ENCODE measurements at places on chromosomes 1 and 21.

GRCh38 chr1:185244015-185244747, 72.9 kb downstream of the IVNS1ABP start:
- H3K4me3 ChIP-seq: no peak overlapping the region
- no peaks in the 10 kb centered on the region for H3K27me3 ChIP-seq
- H3K36me3 ChIP-seq: no peaks in the 10 kb centered on the region
- DNase-seq: peak; percentile 3
- H3K27ac ChIP-seq: no peak overlapping the region

DNA sequence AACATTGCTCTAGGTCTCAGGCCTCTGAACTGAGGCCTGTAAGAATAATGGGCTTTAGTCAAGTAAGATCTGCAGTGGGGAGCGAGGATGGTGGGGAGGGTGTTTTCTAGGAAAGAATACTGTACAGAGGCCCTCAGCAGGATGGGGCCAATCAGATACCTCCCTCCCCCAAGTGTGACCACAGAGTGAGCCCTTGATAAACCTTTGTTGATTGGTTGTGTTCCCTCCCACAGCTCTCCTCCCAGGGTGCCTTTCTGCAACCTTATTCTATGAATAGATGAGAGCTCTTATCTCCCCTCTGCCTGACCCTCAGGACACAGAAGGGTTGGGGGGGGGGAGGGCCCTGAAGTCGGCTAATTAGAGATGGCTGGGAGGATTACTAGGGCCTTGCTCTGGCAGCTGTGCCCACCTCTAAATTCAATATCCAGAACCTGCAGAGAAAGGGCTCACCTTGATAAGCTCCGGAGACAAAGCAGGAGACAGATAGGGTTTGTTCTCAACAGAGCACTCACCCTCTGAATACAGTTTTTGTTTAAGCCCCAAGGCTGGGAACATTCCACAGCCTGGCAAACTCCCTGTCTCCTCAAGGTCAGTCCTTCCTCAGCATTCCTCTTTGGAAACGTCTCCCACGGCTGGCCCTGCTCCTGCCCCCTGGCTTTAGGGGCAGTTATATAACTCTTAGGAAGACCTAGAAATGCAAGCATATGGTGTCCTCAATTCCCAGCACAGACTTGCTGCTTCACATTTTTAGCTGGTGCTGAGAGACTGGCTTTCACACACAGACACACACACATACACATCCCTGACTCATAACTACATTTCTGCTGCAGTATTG, 42.9 kb downstream of the ATP1A1 start:
- peaks cover 26% of the 10 kb centered on the region for H3K36me3 ChIP-seq
- H3K27ac ChIP-seq: no peak overlapping the region
- H3K4me3 ChIP-seq: no peak overlapping the region
- H3K4me1 ChIP-seq: no peaks in the 10 kb centered on the region

- DNase-seq: no peak
- no peak overlapping the region for H3K4me3 ChIP-seq
- H3K36me3 ChIP-seq: peaks cover 8% of the 10 kb centered on the region
- H3K27ac ChIP-seq: no peak overlapping the region
- H3K27me3 ChIP-seq: no peaks in the 10 kb centered on the region
- H3K4me1 ChIP-seq: peaks cover 24% of the 10 kb centered on the region
Observed at GRCh38 chr1:173405281-173405680, 71.9 kb upstream of the PRDX6 start.

GRCh38 chr1:27979151-27979858, 19.5 kb downstream of the XKR8 start:
- no peaks in the 10 kb centered on the region for H3K4me1 ChIP-seq
- H3K27ac ChIP-seq: no peak overlapping the region
- peaks cover 12% of the 10 kb centered on the region for H3K36me3 ChIP-seq
- H3K27me3 ChIP-seq: no peaks in the 10 kb centered on the region

- no peak for DNase-seq
- no peaks in the 10 kb centered on the region for H3K4me1 ChIP-seq
- no peaks in the 10 kb centered on the region for H3K36me3 ChIP-seq
- H3K4me3 ChIP-seq: no peak overlapping the region
- H3K27me3 ChIP-seq: peaks cover 9% of the 10 kb centered on the region
Observed at GRCh38 chr21:14243874-14244273, 27.9 kb downstream of the RBM11 start.

DNA sequence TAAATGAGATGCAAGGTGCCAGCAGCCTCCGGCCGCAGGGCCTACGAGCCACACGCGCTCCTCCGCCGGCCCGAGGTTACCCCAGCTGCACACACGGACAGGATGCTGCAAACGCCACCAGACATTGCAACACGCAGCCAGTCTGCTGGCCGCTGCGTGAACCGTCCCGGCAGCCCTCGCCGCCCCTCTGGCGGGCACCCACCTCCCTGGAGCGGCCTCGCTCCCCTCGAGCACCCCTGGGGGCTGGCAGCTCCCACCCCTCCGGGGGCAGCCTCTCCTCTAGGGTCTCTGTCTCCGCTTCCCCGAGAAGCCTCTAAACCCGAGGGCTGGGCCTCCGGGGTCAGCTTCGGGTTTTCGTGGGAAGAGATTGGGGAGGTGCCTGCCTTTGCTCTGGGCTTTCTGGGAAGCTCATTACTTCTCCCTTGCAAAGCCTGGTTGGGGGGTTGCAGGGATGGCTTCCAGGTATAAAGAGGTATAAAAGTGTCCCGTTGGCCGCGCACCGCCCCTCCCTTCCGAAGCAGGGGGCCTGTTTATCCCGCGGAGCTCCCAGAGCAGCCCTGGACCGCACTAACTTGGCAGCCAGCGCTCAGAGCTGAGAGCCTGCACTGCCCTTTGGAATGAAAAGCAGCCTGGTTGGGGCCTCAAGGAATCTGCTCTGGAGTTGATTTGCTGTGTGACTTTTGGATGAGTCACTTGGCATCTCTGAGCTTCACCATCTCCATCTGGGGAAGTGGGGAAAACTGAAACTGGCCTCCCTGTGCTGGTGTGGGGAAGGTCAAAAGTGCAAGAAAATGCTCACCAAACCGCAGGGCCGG, 21.8 kb downstream of the DHRS3 start:
- H3K27me3 ChIP-seq: no peaks in the 10 kb centered on the region
- peak overlapping the region; percentile 59 for H3K4me3 ChIP-seq
- H3K4me1 ChIP-seq: peaks cover 73% of the 10 kb centered on the region
- peak; percentile 64 for DNase-seq

- no peaks in the 10 kb centered on the region for H3K36me3 ChIP-seq
- DNase-seq: peak; percentile 20
- no peak overlapping the region for H3K4me3 ChIP-seq
- no peaks in the 10 kb centered on the region for H3K4me1 ChIP-seq
Observed at GRCh38 chr21:41816583-41817165, 49.8 kb upstream of the RIPK4 start.

GRCh38 chr1:11072216-11072917, 12.5 kb upstream of the SRM start:
- no peak overlapping the region for H3K4me3 ChIP-seq
- H3K36me3 ChIP-seq: peaks cover 28% of the 10 kb centered on the region
- H3K27me3 ChIP-seq: no peaks in the 10 kb centered on the region

DNA sequence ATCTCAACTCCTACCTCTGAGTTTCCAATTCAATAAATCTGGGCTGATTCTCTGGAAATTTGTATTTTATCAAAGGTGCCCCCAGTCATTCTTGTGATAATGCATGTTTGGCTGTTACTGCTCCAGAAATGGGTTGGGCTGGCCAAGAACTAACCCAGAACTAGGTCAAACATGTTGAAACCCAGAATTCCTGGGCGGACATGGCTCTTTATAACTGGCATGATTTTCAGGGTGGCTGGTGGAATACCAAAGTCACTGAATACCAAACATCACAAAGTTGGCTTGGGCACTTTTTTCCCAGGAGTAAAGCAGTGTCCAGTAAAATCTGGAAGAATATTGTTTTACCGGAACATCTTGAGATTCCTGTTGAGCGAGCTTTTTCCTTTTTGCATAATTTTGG, 89.4 kb upstream of the S1PR1 start:
- H3K36me3 ChIP-seq: no peaks in the 10 kb centered on the region
- no peak overlapping the region for H3K4me3 ChIP-seq
- H3K27ac ChIP-seq: no peak overlapping the region
- peaks cover 8% of the 10 kb centered on the region for H3K4me1 ChIP-seq

GRCh38 chr1:87106144-87106543, 191.7 kb downstream of the HS2ST1 start:
- no peaks in the 10 kb centered on the region for H3K27me3 ChIP-seq
- H3K4me3 ChIP-seq: no peak overlapping the region
- peaks cover 29% of the 10 kb centered on the region for H3K4me1 ChIP-seq
- no peaks in the 10 kb centered on the region for H3K36me3 ChIP-seq

- peak; percentile 35 for DNase-seq
- H3K4me3 ChIP-seq: no peak overlapping the region
- H3K27me3 ChIP-seq: no peaks in the 10 kb centered on the region
- H3K36me3 ChIP-seq: peaks cover 9% of the 10 kb centered on the region
- peak overlapping the region; percentile 85 for H3K27ac ChIP-seq
- H3K4me1 ChIP-seq: peaks cover 20% of the 10 kb centered on the region
Observed at GRCh38 chr1:44154049-44154448, 12.6 kb upstream of the KLF18 start.

DNA sequence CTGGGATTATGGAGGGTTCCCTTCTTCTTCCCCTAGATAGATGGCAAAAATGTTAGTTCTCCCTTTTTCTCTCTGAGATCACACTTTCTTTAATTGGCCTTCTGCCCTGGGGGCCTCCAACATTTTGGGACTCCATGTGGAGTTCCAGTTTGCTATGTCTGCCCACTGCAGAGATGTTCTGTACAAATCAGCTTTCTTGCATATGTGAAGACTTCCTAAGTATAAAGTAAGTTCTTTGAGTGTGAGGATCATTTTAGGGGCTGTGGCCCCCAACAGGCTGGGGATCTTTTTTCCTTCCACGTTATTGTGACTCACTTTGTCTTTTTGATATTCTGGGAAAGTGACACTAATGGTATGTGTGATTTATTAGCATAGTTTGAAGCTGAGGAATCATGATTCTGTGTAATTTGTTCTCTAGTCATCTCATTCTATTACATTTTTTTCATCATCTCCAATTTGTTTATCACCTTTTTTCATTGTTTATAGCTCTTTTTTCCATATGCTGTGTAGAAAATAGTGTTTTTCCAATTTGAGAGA, 48.2 kb downstream of the HHAT start:
- H3K27ac ChIP-seq: no peak overlapping the region
- no peak for DNase-seq
- peaks cover 21% of the 10 kb centered on the region for H3K4me1 ChIP-seq
- no peak overlapping the region for H3K4me3 ChIP-seq

DNA sequence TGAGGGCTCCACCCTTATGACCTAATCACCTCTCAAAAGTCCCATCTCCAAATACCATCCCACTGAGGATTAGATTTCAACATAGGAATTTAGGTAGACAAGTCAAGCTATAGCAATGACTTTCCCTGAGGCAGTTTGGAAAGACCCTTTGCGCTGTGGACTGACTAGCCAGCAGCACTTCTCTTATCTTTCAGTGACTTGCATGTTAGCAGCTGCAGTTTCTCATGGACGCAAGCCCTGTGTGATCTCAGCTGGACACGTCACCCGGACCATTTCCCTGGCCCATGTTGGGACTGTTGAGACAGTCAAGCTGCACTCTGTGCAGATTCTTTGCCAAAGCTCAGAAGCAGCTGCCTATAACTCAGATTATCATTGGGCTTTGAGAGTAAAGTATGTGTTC, 408.1 kb upstream of the USP24 start:
- peaks cover 7% of the 10 kb centered on the region for H3K4me1 ChIP-seq
- no peak overlapping the region for H3K27ac ChIP-seq
- DNase-seq: no peak
- H3K36me3 ChIP-seq: no peaks in the 10 kb centered on the region
- H3K27me3 ChIP-seq: no peaks in the 10 kb centered on the region

DNA sequence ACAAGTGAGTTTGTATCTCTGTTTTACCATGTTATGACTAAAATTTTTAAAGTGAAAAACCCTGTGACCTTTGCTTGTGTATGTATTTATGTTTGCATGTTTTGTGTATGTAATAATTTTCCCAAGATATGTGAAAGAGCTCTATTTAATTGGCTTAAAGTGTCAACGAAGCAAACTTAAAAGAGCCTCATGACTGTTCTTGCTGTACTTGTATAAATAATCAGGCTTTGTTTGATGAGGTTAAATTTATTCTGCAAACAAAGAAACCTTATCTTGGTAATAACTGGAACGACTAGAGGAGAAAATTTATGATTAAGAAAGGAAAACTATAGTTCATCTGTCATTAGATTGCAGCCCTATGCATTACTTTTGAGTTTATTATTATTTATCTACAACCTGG, 6.6 kb downstream of the GBP7 start:
- no peaks in the 10 kb centered on the region for H3K4me1 ChIP-seq
- H3K36me3 ChIP-seq: no peaks in the 10 kb centered on the region
- no peaks in the 10 kb centered on the region for H3K27me3 ChIP-seq
- no peak overlapping the region for H3K4me3 ChIP-seq
- no peak overlapping the region for H3K27ac ChIP-seq
- no peak for DNase-seq

- no peak overlapping the region for H3K4me3 ChIP-seq
- H3K36me3 ChIP-seq: peaks cover 16% of the 10 kb centered on the region
- H3K27me3 ChIP-seq: no peaks in the 10 kb centered on the region
- peaks cover 13% of the 10 kb centered on the region for H3K4me1 ChIP-seq
- no peak overlapping the region for H3K27ac ChIP-seq
Observed at GRCh38 chr1:223129229-223129901, 13.7 kb downstream of the TLR5 start.

DNA sequence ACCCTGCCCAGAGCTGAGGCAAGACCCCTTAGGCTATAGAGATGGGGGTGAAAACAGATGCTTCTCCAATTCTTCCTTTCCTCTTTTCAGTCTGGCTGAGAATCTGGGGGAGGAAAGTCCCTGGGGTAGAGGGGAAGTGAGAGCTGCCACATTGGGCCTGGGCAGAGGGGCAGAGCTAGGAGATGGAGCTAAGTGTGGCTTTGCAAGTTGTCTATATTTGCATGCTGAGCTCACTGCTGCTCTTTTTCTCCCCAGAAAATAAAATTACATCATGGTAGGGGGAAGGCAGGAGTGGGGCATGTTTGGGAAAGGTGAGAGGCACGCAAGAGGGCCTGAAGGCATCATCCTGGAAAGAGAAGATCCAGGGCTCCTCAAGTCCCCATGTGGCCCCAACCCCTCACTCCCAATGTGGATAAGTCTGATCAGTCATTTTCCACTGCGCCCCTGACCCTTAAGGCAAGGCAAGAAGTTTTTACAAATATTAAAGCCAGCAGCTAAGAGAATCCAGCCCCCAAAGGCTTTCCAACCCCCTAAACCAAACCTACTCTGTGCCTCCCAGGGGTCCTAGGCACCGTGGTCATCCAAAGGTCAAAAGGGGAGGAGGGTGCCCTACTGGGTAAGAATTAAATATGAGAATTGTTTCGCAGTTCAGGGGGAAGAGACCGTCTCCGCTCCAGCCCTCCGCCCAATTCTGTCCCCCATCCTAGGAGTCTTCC, 500 bp upstream of the PEA15 start:
- peak overlapping the region; percentile 67 for H3K27ac ChIP-seq
- H3K36me3 ChIP-seq: peaks cover 56% of the 10 kb centered on the region
- H3K27me3 ChIP-seq: peaks cover 10% of the 10 kb centered on the region
- peak overlapping the region; percentile 80 for H3K4me3 ChIP-seq

- no peak for DNase-seq
- H3K27ac ChIP-seq: no peak overlapping the region
- no peaks in the 10 kb centered on the region for H3K36me3 ChIP-seq
- no peaks in the 10 kb centered on the region for H3K4me1 ChIP-seq
Observed at GRCh38 chr1:96011606-96012005, 710.0 kb upstream of the PTBP2 start.
